ENCODE measurements at places on chromosomes 2 and 18. TPM values are rescaled to one million over a fixed set of nuclear protein-coding genes. Genes with fewer than 3 reads are reported as not detected.
A peak's percentile ranks its signal among the peaks of the same experiment; 100 is the strongest.

Gene ARHGAP15
- 6.0 TPM for polyA plus RNA-seq

Gene CD8A
- polyA plus RNA-seq, result 0.69 TPM

Gene PREB
- polyA plus RNA-seq, result 28.2 TPM

Gene ANO7
- 39.2 TPM for polyA plus RNA-seq

DNA sequence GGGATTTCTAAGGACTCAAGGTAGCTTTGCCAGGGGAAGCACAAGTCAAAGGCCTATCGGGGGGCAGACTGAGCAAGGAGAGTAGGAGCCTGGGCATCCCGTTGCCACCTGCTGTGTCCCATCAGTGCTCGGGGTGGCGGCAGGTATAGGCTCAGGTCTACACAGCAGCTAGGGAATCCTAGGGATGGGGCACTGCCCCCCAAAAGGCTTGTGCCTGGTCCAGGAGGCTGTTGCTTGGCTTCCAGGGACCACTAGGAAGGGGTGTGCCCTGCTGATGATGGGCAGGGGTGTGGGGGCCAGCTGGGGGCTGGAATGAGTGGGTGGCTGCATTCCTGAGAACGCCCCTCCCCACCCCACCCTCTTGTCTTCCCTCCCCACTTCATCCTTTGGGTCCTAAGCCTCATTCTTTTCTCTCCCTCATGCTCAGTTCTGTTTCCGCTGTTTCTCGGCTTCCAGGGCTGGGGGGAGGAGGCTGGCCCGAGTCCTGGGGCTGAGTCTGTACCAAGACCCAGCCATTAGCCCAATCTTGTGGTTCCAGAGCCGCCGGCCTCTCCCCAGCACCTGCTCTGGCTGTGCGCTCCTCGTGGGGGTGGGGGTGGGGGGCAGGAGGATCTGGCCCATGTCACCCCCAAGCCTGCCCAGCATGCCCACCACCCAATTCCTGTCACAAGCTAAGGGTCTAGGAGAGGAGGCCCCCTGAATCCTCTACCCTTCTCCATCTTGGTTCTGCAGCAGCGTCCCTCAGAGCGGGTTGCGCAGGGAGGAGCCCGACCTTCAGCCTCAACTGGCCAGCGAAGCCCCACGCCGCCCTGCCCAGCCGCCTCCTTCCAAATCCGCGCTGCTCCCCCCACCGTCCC is 12.8 kb downstream of the SPEG start:
- no peaks in the 10 kb centered on the region for H3K27me3 ChIP-seq
- peaks cover 96% of the 10 kb centered on the region for H3K4me1 ChIP-seq
- DNase-seq, result peak; percentile 80
- peak overlapping the region; percentile 99 for H3K27ac ChIP-seq
- H3K36me3 ChIP-seq, result peaks cover 15% of the 10 kb centered on the region
- H3K4me3 ChIP-seq, result peak overlapping the region; percentile 31

- no peaks in the 10 kb centered on the region for H3K36me3 ChIP-seq
- DNase-seq, result no peak
- H3K27me3 ChIP-seq, result no peaks in the 10 kb centered on the region
- H3K4me3 ChIP-seq, result no peak overlapping the region
- H3K4me1 ChIP-seq, result no peaks in the 10 kb centered on the region
Measured at GRCh38 chr2:236369661-236370062, 105.5 kb upstream of the ASB18 start.

GRCh38 chr2:12106440-12107080 is 360.1 kb downstream of the LPIN1 start:
- H3K4me1 ChIP-seq, result no peaks in the 10 kb centered on the region
- H3K4me3 ChIP-seq, result no peak overlapping the region

GRCh38 chr2:11710210-11710609 is 36.2 kb upstream of the LPIN1 start:
- no peaks in the 10 kb centered on the region for H3K27me3 ChIP-seq
- H3K36me3 ChIP-seq, result no peaks in the 10 kb centered on the region
- DNase-seq, result peak; percentile 80
- H3K27ac ChIP-seq, result peak overlapping the region; percentile 72
